Esophagus squamous epithelium (tissue), 5 donors: ENCODE measurements at places on chromosomes 7 and 10.

- no peak for DNase-seq
Measured at GRCh38 chr10:13936826-13937225, 350.1 kb downstream of the PRPF18 start.

GRCh38 chr7:106367664-106368063 lies 82.9 kb upstream of the NAMPT start:
- DNase-seq = no peak

- no peak for DNase-seq
Measured at GRCh38 chr7:915291-916218, 38.9 kb downstream of the ADAP1 start.

DNA sequence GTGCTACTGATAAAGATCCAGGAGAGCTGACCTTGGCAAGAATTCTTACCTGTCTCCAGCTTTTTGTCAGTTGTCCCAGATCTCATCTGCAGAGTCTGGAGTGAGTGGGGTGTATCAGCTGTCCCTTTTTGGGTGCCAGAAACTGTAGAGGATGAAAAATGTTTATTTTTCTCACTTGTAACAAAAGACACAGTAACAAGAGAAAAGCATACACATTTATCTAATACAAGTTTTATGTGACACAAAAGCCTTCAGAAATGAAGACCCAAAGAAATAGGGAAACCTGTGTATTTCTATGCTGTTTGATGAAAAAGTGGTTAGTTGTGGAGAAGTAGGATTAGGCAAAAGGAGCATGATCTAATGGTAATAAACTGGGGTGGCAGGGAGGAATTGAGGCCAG lies 58.5 kb upstream of the NPVF start:
- no peak for DNase-seq

- no peak for DNase-seq
Measured at GRCh38 chr10:23675585-23675984, 236.7 kb downstream of the OTUD1 start.

- no peak for DNase-seq
Measured at GRCh38 chr7:96962221-96962885, 43.0 kb upstream of the DLX6 start.

DNA sequence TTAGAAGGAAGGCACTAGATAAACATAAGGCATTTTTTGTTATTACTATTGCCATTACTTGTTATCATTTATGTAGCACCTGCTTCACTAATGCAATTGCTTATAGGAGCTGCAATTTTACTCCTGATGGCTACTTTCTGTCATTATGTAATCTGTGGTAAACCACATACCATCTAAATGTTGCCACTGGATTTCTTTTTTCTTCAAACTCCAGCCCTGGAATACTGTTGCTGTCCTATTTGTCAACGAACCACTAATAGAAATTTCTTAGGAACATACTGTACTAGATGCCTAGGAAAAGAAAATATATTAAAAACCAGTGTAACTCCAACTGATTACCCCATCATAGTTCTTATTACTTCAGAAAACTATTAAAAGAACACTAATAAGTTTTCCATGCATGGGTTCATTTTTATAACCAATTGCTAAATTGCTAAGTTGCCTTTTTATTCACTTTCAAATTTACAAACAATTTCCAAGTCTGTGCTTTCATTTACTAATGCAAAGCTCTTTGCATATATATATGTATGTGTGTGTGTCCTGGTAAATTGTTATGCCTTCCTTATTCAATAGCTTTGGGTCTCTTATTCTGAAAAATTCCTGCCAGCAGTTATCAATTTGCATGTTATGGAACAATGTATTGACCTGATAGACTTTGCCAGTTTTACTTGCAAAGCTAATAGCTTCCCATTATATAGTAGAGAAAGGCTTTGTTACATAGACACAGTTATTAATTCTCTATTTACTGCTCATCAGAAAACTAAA lies 287.4 kb downstream of the EXOC4 start:
- DNase-seq = no peak

- no peak for DNase-seq
Measured at GRCh38 chr7:105345003-105345402, 43.7 kb downstream of the SRPK2 start.

DNA sequence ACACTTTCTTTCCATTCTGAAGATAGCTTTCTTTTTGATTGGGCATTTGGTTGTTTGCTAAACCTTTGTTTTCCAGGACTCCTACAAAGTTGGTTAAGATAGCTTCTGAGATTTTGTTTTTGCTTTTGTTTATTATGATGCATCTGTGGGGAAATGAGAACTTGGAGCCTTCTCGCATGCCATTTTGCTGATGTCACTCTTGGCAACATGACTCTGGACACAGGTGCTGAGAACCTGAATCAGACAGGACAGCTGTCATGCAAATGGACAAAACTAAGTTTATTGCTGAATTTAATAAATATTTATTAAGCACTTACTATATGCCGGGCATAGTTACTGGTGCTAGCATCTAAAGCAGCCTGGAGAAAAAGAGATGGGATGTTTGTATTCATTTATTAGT lies 274.1 kb downstream of the ZEB1 start:
- no peak for DNase-seq

- DNase-seq = no peak
Measured at GRCh38 chr10:131121511-131122035, 189.9 kb downstream of the TCERG1L start.

GRCh38 chr7:11177793-11178192 lies 204.1 kb downstream of the PHF14 start:
- no peak for DNase-seq

GRCh38 chr10:96043893-96044715 lies 721 bp downstream of the CCNJ start:
- no peak for DNase-seq

- no peak for DNase-seq
Measured at GRCh38 chr7:4097001-4097609, 585.0 kb upstream of the FOXK1 start.

GRCh38 chr7:37670436-37670835 lies 13.1 kb upstream of the GPR141 start:
- DNase-seq = no peak

DNA sequence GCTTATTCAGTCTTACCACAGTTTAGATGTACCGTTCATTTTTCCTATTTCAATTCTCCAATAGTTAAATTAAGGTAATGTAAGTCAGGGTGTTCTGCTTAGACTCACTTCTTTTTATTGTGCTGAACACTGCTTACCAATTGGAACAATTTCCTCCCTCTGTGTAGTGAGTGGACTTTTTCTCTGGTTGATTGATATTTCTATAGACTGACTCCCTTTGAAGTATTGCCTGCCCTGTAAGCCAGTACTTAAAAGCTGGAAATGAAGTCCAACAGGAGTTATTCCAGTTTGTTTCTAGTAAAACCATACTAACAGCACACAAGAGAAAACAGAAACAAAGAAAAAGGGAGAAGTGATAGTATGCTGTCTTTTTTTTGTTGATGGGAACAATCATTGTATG lies 1674.9 kb downstream of the REEP3 start:
- no peak for DNase-seq

DNA sequence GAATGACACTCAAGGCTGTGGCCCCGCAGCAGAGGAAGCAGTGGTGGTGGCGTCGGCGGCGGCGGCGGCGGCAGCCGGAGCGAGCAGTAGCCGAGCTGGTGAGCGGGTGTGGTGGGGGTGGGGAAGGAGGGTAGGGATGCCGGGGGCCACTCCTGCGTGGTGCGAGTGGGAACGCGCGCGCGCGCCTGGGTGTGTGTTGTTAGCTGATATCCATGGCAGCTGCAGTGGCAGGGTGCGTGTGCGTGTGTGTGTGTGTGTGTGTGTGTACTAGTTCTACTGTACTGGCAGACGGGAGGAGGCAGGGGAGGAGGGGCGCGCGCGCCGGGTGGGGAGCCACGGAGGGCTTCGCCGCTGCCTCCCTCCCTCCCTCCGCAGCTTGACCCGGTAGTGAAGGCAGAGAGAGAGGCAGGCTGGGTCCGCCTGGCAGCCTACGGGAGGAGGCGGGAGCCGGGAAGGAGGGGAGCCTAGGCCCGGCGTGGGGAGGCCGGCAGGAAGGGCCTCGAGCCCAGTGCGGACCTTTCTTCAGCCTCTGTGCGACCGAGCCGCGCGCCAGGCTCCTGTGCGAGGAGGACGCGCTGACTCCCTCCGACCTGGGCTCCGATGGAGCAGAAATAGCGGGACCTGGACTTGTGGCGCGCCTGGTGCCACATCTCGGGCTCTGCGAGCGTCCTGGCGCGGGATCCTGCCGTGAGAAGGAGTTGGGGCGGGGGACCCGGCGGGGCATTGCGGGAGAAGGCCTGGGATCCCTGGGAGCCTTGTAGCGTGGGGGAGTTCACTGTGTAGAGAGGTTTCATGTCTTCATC lies at the start of gene MAGI2:
MAGI2 (minus strand) TSS at position 110 of the 803 bp plus-strand sequence. CDS start 347 bp downstream, outside the sequence.
- peak; percentile 3 for DNase-seq

GRCh38 chr7:27603813-27604212 lies 58.9 kb downstream of the HIBADH start:
- DNase-seq = no peak

GRCh38 chr7:130272381-130273080 lies 5.9 kb downstream of the CPA2 start:
- DNase-seq = no peak

DNA sequence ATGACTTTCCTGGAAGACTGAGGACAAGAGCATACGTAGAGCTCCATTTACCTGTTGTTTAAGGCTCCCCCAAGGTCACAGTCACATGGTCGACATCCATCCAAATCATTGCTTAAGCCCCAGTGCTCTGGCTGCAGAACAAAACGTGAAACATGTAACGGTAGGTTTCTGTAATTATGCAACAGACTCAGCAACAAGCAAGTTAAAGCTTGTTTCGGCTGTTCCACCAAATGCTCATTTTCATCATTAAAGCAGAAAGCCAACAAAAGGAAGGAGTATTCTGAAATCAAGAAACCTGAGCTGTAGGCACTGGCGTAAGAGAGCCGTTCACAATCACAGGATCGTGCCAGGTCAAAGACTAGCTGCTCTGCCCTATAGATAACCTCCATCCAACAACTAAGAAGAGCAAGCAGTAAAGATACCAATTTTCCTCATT lies 30.0 kb downstream of the LAMB1 start:
- DNase-seq = no peak

GRCh38 chr10:79070606-79071395 lies 2.0 kb downstream of the ZMIZ1 start:
- peak; percentile 53 for DNase-seq

DNA sequence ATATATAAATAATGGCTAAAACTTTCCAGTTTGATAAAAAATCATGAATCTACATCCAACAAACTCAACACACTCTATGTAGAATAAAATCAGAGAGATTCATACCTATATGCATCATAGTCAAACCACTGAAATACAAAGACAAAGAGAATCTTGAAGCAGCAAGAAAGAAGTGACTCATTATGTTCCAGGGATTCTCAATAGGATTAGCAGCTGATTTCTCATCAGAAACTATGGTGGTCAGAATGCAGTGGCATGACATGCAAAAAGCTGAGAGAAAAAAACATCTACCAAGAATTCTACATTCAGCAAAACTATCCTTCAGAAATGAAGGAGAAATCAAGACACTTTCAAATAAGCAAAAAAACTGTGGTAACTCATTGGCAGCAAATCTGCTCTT lies 187.4 kb downstream of the RNLS start:
- no peak for DNase-seq

- no peak for DNase-seq
Measured at GRCh38 chr7:2048006-2048405, 184.7 kb downstream of the MAD1L1 start.

DNA sequence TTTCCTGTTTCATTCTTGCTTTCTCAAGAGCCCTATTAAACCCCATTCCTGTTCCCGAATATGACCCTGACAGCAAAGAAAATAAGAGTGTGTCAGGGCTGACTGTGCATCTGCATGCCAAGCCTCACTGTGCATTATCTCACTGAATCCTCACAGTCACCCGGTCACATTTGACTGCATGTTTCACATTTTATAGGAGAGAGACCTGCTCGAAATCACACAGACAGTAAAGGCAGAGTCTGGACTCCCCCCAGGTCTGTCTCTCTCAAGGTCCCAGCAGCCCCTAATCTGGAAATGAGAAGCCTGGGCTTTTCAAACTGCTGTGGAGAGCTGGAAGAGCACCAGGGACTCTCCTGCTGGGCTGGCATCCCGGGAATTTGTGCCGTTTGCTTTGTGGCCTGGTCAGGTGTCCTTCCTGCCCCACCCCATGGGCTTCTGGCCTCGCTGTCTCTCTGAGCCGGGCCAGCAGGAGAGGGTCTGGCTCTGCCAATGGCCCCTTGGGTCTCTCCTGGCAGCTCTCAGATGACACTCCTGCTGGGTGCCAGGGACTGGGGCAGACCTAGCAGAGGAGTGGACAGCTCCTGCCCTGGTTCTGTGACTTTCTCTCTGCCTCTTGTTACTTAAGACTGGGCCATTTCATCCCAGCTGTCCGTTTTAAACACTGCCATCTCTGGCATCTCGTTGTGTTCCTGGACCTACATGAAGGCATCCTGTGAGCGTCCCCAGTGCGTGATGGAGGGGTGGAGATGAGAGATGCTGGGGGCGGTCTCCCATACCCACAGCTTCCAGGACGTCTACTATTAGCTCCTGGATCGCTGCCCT lies 173.6 kb downstream of the ARHGAP12 start:
- DNase-seq = no peak

GRCh38 chr10:129942936-129943715 lies 20.9 kb downstream of the EBF3 start:
- no peak for DNase-seq

GRCh38 chr7:93145354-93145753 lies 2.8 kb downstream of the SAMD9L start:
- no peak for DNase-seq

DNA sequence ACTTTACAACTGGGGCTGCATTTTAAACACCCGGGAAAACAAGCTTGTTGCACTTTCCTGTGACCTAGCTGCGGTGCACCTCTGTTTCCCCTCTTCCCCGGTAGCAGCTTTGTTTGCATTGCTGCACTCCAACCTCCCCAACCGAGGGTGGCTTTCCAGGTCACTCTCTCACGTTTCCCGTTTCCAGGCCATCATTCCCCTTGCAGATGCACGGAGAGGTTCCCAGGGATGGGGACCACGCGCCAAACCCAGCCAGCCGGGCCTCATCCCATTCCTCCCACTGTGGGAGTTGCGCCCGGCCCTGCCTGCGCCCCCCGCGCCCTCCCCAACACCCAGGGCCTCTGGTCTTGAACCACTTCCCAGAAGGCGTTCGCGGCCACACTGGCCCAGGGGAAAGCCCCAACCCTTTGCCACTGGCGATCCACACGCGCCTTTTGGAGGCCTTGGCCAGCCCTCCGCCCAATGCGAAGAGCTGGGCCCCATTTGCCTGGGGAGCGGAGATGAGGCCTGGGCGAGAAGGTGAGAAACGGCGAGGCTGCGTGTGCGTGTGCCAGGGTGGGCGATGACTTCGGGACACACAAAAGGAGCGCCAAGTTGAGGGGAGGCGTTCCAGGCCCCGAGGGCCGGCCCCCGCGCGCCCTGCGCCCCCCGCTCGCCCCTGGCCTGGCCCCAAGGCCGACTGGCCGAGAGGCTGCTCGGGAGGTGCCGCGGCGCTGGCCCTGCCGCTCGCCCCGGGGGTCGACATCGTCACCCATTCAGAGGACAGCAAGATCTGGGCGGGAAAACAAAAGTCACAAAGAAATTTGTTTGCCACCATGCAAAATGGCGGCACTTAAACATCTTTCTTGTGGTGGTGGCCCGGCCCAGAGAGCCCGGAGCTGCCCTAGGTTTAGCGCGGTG lies 15.9 kb downstream of the SKIDA1 start:
- no peak for DNase-seq
